ENCODE measurements at places on chromosomes 12 and 14.

DNA sequence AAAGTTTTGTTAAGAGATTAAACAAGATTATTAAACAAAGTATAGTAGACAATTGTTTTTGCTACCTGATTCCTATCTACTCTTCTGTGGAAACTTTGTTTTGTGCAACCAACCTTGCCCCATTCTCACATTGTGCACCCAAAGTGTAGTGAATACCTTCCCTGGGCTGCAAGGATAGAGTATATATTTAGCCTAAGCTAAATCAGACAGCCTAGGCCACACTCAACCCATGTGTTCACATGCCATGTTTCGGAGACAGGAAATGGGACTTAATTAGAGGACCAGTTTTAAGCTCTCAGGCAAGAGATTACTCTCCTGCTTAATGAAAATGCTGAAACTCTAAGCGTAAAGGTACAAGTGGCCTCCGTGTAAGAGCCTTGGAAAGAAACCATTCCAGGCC is 734.9 kb upstream of the USP15 start:
- DNase-seq = no peak

- DNase-seq = no peak
Observed at GRCh38 chr12:20212658-20213555, 155.4 kb upstream of the PDE3A start.

- no peak for DNase-seq
Observed at GRCh38 chr14:74516451-74517160, 23.0 kb downstream of the ISCA2 start.

DNA sequence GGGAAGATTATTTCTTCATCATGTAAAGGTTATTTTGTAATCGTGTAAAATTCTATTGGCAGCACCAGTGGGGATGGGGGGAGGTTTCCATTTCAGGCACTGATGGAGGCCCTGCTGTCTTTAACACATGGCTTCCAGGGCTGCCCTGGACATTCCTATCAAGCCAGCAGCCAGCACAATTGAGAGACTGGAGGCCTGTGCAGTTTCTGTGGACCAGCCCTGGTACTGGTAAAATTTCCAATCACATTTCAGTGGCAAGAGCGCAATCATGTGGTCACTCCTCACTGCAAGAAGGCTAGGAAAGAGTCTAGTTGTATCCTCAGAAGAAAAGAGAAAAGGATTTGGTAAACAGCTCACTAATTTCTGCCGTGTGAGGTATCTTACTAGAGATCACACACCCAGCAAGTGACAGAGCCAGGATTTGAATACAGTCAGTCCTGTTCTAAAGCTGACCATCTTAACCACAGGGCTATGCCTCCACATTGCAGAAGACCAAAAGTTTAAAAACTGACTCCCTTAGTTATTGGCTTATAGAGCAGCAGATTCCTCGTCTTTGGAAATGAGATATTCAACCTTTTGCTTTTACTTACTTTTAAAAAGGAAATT is 179.4 kb upstream of the ARHGAP5 start:
- no peak for DNase-seq

- no peak for DNase-seq
Observed at GRCh38 chr12:54045868-54046521, 7.6 kb upstream of the HOXC4 start.

- no peak for DNase-seq
Observed at GRCh38 chr12:71888521-71888920, 49.0 kb downstream of the TBC1D15 start.

- DNase-seq = no peak
Observed at GRCh38 chr14:66104486-66104885, 381.7 kb upstream of the CCDC196 start.

- DNase-seq = no peak
Observed at GRCh38 chr14:104086661-104087461, 1.4 kb downstream of the ASPG start.

- no peak for DNase-seq
Observed at GRCh38 chr14:88683119-88683518, 109.6 kb downstream of the EML5 start.

DNA sequence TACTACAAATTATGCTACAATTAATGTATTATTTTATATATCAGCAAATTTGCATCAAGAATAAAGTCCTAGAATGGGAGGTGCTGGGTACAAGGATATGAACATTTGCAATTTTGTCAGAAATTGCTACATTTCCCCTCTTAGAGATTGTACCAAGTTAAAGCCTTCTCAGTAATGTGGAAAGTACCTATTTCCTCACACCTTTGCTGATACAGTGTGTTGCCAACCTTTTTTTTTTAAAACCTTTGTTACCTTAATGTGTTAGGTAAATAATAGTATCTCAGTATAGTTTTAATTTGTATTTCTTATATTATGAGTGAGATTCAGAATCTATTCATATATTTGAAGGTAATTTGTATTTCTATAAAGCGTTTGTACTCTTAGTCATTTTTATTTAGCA is 95.4 kb upstream of the HIF1A start:
- DNase-seq = no peak

DNA sequence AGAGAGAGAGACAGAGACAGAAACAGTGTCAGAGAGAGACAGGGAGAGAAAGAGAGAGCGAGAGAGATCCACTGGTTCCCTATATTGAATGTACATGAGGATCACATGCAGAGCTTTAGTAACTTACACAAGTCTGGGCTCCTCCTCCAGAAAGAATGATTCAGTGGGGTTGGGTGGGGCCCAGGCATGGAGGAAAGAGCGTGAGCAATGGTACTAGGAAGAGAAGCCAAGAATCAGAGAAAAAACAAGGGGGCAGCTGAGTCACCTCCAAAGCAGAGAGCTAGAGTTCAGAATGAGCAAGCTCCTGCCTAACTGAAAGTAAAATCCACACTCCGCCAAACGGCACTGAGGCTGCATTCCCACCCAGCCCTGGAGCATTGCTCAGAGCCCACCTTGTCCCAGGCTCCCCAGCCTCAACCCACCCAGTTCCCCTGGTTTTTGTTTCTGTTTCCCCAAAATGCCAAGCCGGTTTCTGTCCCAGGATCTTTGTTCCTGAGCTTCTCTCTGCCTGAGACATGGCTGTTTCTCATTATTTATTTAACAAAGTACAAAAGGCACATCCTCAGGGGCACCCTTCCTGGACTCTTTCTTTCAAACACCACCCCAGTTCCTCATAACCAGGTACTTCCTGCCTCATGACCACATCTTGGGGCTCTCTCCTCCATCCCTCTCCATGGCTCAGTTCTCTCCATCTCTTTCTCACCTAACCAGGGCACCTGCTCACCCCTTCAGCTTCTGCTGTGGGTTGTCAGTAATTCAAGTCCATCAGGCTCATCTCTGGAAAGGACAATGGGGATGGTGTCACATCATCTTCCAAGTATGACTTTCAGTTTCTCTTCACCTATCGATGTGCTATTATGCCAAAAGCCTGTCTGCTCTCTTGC is 670.3 kb upstream of the TBX3 start:
- no peak for DNase-seq

DNA sequence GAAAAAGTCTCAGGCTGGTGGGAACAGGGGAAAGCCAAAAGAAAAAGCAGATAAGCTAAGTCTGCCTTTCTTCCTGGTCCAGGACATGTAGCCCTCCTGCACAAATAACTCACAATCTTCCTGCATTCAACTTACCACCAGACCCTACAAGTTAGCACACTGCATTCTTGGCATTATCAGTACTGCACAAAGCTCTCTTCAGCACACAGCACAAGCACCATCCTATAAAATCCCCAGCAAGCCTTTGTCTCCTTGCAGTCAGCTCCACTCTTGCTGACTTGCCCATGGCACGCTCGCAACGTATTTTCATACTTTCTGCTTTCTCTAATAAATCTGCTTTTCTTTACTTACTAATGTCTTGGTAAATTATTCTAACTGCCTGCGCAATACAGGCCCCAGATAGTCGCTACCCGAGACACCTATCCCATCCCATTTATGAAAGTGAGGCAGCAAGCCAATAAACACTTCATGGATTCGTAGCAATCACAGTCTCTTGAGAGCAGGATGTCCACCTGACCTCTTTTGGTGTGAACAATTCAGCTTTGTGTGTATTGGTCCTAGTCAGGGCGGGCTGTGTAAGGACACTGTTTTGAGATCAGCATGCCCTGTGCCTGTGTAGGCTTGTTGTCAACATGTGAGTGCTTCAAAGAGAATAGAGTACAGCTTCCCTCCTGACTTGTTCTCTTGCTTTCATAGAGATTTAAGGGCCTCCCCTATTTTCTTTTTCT is 49.0 kb downstream of the TMEM117 start:
- no peak for DNase-seq

DNA sequence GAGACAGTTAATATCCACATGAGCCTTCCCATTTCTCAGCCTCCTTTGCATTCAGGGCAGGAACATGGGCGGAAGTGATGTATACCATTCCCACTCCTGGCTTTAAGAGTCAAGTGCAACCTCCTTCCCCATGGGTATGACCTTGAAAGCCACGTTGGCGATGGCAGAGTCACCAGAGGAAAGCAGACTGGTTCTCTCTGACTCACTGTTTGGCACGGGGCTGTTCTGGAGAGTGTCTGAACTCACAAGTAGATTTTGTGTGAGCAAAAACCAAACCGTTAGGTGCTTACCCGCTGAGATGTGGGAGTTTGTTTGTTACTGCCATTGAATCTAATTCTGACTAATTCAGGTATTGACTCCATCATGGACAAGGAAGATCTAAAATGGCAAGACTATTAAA is 36.7 kb upstream of the PZP start:
- peak; percentile 15 for DNase-seq

DNA sequence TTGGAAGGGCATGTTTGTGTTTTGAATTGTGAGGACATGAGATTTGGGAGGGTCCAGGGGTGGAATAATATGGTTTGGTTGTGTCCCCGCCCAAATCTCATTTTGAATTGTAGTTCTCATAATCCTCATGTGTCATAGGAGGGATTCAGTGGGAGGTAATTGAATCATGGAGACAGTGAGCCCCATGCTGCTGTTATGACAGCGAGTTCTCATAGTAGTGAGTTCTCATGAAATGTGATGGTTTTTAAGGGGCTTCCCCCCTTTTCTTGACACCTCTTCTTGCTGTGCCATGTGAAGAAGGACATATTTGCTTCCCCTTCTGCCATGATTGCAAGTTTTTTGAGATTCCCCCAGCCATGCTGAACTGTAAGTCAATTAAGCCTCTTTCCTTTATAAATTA is 260.0 kb downstream of the DUSP6 start:
- no peak for DNase-seq

DNA sequence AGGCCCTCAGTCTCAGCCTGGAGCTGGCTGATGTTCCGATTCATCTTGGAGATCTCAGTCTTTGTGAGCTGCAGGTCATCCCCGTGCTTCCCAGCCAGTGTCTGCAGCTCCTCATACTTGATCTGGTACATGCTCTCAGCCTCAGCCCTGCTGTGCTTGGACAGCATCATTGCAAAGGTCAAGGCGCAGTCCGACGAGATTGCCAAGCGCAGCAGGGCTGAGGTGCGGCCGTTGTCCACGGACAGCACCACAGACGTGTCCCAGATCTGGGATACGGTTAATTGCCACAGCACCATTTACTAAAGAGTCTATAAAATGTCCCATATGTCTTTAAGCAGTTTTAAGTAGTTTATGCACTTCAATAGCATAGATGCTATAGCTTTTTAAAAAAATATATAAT is 965.7 kb downstream of the FSCB start:
- no peak for DNase-seq

DNA sequence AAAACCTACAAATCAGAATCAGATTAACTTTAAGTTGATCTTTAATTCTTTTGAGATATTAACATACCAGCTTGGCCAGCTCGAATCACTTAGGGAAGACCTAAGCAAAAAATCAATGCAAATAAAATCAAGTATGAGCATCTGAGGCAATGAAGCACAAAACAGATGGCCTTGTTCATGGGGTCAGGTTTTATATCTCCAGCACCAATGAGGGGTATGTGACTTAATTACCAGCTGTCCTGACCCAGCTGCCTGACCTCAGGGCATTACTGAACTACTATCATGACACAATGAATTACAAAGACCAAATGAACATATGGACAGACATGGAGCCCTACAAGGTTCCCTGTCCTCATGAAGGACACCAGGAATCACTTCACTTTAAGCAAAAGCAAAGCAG is 70.5 kb downstream of the FGD6 start:
- no peak for DNase-seq

- no peak for DNase-seq
Observed at GRCh38 chr12:58302487-58303011, 361.2 kb downstream of the ATP23 start.
